Motor neuron (in vitro differentiated cells): ENCODE measurements at places on chromosomes 16 and 17. TPM values are rescaled to one million over a fixed set of nuclear protein-coding genes. Genes with fewer than 3 reads are reported as not detected.

- peak; percentile 63 for ATAC-seq
Measured at GRCh38 chr16:20675488-20676267, 21.8 kb downstream of the ACSM1 start.

GRCh38 chr16:21650521-21650920 lies 1.9 kb downstream of the IGSF6 start:
- ATAC-seq: no peak

SNN gene
- total RNA-seq: 3.4 and 7.4 TPM in 2 replicates

DNA sequence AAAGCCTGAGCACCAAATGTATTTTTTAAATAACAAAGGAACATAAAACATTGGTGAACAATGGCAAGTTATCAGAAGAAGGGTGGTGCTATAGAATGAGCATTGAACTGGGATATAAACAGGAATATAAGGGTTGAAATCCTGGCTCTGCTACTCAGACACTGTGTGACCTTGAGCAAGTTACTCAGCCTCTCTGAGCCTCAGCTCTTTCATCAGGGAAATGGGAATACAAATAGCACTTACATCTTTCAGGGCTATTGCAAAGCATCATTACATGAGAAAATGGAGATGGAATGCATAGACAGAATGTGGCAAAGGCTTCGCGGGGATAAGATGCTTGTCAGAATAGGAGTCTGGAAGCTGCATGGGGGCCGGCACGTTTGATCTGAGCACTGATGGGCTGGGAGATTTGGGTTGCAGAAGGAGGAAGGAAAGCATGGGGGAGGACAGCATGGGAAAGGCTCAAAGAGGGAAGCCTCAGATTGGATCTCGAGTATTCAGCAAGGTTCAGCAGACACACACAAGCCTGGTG lies 4.8 kb upstream of the CDH5 start:
- ATAC-seq: no peak

GRCh38 chr17:12918142-12918541 lies 99.7 kb downstream of the ELAC2 start:
- ATAC-seq: no peak

LGALS9B gene
- not detected in 2 replicates for total RNA-seq

DNA sequence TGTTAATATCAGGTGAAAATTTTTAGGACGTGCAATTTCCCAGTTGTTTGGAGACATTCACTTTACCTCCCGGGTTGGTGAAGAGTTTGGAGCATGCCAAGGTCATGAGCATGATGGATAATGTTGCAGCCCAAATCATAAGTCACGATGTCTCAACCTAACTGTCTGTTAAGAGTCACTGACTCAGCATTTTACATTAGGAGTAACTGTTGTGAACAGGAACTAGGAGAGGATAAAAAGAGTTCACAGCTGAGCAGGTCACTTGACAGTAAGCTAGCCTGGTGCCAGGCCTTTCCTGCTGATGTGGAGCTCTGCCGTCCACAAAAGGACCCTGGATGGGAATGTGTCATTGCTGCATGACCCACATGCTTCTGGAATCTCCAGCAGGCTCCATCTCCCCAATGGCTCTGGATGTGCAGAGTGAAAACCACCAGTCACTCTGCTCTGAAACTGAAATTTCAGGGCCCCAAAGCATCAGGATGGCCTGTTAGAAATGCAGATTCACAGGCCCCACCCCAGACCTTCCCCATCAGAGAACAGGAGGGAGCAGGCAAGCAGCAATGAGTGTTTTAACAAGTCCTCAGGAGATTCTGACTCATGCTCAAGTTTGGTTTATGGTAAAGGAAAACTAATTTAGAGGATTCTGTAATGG lies 371.6 kb upstream of the MAF start:
- no peak for ATAC-seq

- no peak for ATAC-seq
Measured at GRCh38 chr16:86424398-86424797, 85.9 kb upstream of the FOXF1 start.

- ATAC-seq: no peak
Measured at GRCh38 chr16:76059186-76059585, 218.0 kb upstream of the CNTNAP4 start.

DNA sequence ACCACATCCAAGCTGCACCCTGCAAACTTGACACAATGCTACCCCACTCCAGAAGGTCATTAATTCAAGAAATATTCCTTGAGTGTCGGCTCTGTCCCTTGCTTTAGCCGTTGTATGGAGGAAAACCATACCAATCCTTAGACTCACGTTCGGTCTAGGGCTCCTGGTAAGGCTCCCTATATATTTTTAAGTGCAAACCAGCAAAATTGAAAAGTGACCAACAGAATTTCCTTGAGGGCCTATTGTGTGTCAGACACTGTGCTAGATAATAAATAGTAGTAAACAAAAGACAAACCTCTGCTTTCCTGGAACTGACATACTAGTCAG lies 390 bp upstream of the BBS2 start:
- no peak for ATAC-seq

DNA sequence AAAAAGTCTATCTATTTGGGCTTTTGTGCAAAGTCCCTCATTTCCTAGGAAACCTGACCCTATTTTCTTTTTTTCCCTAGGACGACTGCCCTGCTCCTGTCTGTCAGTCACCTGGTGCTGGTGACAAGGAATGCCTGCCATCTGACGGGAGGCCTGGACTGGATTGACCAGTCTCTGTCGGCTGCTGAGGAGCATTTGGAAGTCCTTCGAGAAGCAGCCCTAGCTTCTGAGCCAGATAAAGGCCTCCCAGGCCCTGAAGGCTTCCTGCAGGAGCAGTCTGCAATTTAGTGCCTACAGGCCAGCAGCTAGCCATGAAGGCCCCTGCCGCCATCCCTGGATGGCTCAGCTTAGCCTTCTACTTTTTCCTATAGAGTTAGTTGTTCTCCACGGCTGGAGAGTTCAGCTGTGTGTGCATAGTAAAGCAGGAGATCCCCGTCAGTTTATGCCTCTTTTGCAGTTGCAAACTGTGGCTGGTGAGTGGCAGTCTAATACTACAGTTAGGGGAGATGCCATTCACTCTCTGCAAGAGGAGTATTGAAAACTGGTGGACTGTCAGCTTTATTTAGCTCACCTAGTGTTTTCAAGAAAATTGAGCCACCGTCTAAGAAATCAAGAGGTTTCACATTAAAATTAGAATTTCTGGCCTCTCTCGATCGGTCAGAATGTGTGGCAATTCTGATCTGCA lies 12.9 kb downstream of the TMEM98 start:
- no peak for ATAC-seq

PRRT2 gene
- total RNA-seq: 1.4 and 1.7 TPM in 2 replicates

KRTAP3-1 gene
- total RNA-seq: not detected in 2 replicates

DNA sequence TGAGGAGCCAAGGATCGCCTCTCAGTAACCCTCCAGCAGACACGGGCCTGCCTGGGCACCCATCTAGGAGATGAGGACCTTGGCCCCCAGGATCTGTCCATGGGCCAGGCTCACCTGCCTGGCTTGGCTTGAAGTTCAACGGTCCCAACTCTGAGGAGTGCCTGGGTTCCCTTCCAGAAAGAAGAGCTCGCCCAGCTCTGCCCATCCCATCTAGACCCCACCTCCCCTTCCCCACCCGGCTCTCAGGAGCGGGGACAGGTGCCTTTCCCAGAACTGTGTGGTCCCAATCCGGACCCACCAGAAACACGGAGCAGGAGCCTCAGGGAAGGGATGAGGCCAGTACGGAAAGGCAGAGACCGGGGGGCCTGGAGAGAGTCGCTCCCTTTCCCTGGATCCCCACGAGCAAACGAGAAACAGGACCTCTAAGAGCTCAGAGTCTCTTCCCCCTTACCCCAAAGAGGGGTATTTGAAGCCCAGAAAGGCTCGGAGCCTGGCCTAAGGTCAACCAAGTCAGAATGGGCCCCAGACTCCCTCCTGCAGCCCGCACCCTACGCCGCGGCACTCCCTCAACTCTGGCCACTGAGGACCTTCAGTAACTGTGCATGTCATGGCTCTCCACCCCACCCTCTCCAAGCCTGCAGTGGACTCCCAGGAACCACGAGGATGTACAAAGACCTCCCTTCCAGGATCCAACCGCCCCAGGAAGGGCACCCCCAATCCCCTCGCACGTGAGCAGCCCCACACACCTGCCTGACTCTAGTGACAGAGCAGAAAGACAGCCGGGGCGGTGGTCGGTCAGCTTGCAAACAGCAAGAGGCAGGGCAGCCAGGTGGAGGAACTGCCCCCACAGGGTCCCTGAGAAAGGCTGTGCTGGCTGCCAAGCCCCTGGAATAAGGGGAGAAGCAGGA lies 5.4 kb downstream of the CLUH start:
- no peak for ATAC-seq

SPG7 gene
- 125 and 133 TPM in 2 replicates for total RNA-seq

C17orf100 gene
- total RNA-seq: 7.6 and 8.9 TPM in 2 replicates

GRCh38 chr17:41505809-41506767 lies 676 bp upstream of the KRT13 start:
- ATAC-seq: no peak

DNA sequence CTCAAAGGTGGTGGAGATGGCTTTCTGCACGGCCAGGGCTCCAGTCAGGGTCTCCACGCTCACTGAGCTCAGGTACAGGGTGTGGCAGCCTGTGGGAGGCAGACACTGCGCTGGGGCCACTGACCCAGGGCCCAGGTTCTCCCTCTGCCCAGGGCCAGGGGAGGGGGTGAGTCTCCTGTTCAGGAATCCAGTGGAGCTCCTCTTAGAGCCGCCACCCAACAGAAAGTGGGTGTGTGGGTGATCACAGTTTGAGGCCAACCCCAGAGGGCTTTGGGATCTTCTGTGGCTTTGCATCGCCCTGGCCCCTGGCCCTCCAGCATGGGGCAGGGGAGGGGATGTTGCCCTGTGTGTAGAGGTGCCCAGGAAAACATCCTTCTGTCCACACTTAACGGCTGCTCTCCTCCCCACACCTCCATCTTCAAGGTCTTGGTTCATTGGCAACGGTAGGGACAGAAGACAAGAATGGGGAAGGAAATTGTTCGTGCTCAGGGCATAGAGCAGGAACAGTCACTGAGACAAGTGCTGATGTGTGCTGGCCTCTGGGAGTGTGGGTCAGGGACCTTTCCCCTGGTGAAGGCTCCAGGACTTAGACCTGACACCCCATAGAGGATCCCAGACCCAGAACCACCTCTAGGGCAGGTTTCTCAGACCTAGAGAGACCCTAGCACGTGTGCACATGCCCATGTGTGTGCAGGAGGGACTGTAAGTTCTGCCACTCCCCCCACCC lies 21.5 kb downstream of the TNS4 start:
- no peak for ATAC-seq
